ENCODE measurements at places on chromosomes 12 and 14.

DNA sequence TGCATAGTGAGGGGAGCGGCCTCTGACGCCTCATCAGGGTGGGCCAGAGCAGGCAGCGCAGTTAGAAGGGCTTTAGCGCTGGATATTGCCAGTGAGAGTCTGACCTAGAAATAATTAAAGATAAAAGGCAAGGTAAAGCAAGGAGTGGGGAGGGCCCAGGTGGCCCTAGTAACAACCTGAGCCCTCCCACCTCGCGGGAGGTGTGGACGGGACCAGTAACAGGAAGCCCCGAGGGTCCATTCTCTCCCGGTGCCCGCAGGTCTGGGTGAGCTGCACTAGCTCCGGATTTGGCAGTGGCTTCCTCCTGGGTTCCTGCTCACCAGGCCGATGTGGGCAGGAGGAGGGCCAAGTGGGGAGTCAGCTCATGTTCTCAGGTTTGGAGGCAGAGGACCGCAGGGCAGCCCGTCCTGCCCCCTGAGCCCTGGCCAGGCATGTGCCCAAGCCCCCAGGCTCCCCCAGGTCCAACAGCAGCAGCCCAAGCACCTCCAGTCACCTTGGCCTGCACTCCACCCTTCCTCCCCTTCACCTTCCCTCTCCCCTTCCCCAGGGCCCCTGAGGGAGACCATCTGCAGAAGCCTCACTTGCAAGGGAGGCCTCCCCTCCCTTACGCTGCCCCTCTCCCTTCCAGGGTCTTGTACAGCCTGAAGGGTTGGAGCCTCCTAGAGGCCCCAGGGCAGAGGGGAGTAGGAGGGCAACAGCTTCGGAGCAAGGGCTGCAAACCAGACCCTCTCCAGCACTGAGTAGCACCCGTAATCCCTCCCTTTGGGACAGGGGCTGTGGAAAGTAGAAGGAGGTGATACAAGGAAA is 144.3 kb upstream of the FKBP4 start:
- no peaks in the 10 kb centered on the region for H3K4me1 ChIP-seq
- H3K27me3 ChIP-seq: no peaks in the 10 kb centered on the region
- H3K27ac ChIP-seq: no peak overlapping the region

GRCh38 chr14:55976655-55977054 is 141.6 kb upstream of the PELI2 start:
- no peak overlapping the region for H3K27ac ChIP-seq
- DNase-seq: no peak
- H3K4me1 ChIP-seq: no peaks in the 10 kb centered on the region
- no peaks in the 10 kb centered on the region for H3K27me3 ChIP-seq
- no peaks in the 10 kb centered on the region for H3K36me3 ChIP-seq
- no peak overlapping the region for H3K4me3 ChIP-seq

DNA sequence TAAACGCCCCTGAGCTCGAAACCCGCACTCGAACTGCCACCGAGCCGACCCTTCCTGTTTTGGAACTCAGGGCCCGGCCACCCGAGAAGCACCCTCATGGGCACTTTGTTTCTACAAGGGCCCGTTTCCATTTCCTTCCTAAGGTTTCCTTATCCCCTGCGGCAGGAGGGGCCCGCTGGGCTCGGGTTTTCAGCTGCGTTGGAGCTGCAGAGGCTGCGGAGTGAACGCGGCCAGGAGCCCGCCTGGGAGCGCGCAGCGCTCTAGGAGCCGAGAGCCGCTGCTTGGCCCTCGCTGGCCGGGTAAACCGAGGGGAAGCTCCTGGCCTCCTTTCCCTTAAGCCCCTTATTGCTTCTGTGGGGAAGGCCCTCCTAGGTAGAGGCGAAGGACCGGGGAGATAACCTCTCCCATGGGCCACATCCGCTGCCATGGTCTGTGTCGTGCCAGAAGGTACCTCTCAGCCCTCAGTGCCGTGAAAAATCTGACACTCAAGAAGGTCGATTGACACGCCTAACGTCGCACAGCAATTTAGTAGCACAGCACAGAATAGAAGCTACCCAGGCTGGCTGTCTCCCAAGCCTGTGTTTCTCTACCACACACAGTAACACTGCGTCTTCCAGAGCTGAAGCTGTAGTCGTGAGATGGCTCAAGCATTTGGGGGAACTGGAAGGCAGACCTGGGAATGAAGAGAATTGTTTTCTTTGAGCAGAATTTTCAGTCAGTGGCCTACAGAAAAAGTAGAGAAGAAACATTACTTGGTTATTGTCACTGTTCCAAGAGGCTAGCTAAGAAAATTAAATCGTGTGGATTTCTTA is 12.9 kb upstream of the CALM1 start:
- H3K27me3 ChIP-seq: no peaks in the 10 kb centered on the region
- peak overlapping the region; percentile 100 for H3K27ac ChIP-seq
- DNase-seq: no peak
- H3K36me3 ChIP-seq: no peaks in the 10 kb centered on the region

GRCh38 chr12:71038960-71039359 is 118.4 kb upstream of the PTPRR start:
- DNase-seq: no peak
- H3K4me3 ChIP-seq: no peak overlapping the region
- H3K27me3 ChIP-seq: no peaks in the 10 kb centered on the region
- H3K36me3 ChIP-seq: no peaks in the 10 kb centered on the region
- no peak overlapping the region for H3K27ac ChIP-seq
- no peaks in the 10 kb centered on the region for H3K4me1 ChIP-seq

DNA sequence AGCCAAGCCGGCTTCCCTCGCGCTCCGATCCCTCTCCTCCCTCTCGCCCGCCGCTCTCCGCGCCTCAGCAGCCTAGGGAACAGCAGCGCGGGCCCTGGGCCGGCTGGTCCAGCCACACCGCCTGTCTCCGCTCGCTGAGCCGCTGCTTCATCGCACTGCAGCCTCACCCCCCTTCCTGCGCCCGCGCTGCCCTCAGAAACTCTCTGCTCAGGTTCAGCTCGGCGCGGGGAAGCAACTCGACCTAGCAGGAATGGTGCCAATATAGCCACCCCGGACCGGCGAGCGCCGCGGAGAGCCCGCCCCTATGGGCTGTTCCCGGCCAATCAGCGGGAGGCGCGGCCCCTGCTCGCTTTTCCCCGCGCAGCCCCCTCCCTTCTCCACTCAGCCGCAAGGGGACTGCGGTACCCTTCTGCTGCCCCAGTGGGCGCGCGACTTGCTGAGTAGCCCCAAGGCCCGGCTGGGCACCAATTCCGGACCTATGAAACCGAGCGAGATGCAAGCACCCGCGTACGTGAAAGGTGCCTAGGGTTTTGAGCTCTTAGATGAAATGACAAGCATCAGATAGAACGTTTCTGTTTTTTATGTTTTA is at the start of gene ADAMTS20:
Gene ADAMTS20 (minus strand): TSS at position 233 of the 589 bp plus-strand sequence. CDS start 282 bp downstream, outside the sequence.
- H3K36me3 ChIP-seq: no peaks in the 10 kb centered on the region
- no peak within 1 kb of the TSS for H3K27ac ChIP-seq
- H3K27me3 ChIP-seq: peaks cover 30% of the 10 kb centered on the region
- peak within 1 kb of the TSS; percentile 40 for H3K4me3 ChIP-seq
- DNase-seq: peak; percentile 60
- H3K4me1 ChIP-seq: no peaks in the 10 kb centered on the region

DNA sequence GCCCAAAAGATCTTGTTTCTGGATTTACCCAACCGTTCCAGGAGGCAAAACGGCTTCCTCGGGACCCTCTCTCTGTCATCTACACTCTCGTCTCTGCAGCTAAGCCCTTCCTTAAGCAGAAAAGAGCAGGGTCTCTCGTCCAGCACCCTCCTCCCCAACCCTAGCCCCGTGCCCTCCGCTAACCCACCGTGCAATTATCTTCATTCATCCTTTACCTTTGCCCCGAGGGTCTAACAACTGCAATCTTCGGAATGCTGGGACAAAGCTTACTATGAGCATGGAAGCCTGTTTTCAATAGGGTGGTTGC is 276 bp upstream of the BMAL2 start:
- peak; percentile 31 for DNase-seq
- no peaks in the 10 kb centered on the region for H3K27me3 ChIP-seq
- peak overlapping the region; percentile 77 for H3K27ac ChIP-seq
- peak overlapping the region; percentile 83 for H3K4me3 ChIP-seq
